ENCODE measurements at places on chromosomes 3 and 15. TPM values are rescaled to one million over a fixed set of nuclear protein-coding genes. Genes with fewer than 3 reads are reported as not detected.

WDR93 gene
- 0.37 TPM for polyA plus RNA-seq

RTP1 gene
- 0.03 TPM for polyA plus RNA-seq

LRRC31 gene
- not detected for polyA plus RNA-seq

AHSG gene
- 0.26 TPM for polyA plus RNA-seq

TUBGCP4 gene
- polyA plus RNA-seq, result 11.9 TPM

PPIB gene
- 702 TPM for polyA plus RNA-seq

CASR gene
- polyA plus RNA-seq, result not detected

TICRR gene
- polyA plus RNA-seq, result 0.16 TPM

DNA sequence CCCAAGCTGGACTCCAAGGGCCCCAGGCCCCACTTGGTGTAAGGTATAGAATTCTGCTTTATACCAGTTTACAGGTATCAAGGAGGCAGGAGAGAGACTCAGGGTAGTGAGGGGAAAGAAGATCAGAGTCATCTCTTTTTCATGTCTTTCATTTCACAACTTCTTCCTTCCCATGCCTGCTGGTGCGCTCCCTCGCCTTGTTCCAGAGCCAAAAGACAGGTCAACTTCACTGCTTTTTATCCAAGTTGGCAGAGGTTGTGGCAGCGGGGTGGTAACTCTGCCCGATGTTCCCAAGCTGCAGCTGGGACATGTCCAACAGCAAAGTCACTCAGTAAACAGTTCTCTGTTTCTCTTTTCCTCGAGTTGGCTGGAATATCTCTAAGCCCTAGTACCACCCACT lies 86.3 kb upstream of the TCF12 start:
- H3K27ac ChIP-seq, result no peak overlapping the region
- DNase-seq, result peak; percentile 77
- no peaks in the 10 kb centered on the region for H3K27me3 ChIP-seq
- H3K36me3 ChIP-seq, result no peaks in the 10 kb centered on the region
- peaks cover 15% of the 10 kb centered on the region for H3K4me1 ChIP-seq

GRCh38 chr15:72796210-72796514 lies 12.6 kb upstream of the ADPGK start:
- no peak overlapping the region for H3K4me3 ChIP-seq
- peaks cover 4% of the 10 kb centered on the region for H3K4me1 ChIP-seq

GRCh38 chr3:48426944-48427629 lies 2.8 kb downstream of the PLXNB1 start:
- no peak overlapping the region for H3K4me3 ChIP-seq
- peak overlapping the region; percentile 76 for H3K27ac ChIP-seq
- peaks cover 19% of the 10 kb centered on the region for H3K4me1 ChIP-seq
- peaks cover 3% of the 10 kb centered on the region for H3K36me3 ChIP-seq

DNA sequence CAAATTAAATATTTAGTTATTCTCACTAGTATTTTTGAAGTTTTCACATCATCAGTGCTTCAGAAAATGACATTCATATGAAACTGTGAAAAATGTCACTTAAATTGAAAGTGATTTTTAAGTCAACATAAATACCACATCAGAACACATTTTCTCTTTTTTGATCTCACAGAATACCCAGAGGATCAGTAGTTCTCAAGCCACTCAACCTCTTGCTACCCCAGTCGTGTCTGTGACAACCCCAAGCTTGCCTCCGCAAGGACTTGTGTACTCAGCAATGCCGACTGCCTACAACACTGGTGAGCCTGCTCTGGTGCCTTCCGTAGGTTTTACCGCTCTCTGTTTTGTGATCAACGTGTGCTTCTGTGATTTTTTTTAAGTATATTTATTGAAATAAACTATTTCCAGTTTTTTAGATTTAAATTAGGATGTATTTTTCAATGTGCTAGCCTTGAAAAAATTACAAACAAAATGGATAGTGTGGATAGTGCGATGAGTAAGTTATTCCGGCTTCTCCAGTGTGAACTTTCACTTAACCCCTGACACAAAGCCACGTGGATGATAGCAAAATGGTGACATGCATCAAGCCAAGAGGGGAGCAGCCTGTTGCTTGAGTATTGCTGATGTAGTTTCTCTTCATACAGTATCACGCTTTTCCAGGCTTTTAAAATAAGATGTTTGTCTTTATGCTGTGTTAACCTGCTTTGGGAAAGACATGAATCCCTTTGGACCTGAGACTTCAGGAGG lies 26.5 kb downstream of the LYSMD4 start:
- H3K27ac ChIP-seq, result no peak overlapping the region
- H3K27me3 ChIP-seq, result no peaks in the 10 kb centered on the region
- peaks cover 33% of the 10 kb centered on the region for H3K4me1 ChIP-seq
- no peak for DNase-seq
- no peak overlapping the region for H3K4me3 ChIP-seq

DNA sequence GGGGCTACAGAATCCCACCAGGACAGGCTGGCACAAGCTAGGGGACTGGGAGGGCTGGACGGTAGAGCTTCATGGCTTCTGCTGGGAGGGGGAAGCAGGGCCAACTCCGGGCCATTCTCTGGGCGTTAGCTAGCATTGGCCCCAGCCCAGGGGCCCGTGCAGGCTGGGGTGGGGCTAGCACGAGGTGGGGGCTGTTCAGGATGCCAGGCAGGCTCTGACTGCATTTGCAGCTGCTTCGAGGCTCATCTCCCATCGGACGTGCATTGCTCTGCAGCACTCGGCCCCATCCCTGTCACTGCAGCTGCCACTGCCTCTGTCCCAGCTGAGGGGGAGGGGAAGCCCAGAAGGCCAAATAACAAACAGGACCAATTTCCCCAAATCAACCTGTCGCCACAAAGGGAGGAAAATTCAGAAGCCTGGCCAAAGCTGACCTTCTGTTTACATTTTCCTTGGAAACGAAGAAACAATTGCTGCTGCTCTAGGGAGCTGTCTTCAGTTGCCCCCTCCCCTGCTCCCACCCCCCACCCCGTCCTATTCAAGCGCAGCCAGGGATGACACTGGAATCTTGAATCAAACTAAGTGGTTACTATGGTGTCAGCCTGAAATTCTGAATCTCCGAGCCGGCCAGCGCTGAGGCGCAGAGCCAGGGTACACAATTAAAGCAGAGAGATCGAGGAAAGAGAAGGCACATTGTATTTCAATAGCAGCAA lies 138.8 kb upstream of the PRR20G start:
- H3K36me3 ChIP-seq, result no peaks in the 10 kb centered on the region
- H3K27ac ChIP-seq, result no peak overlapping the region
- no peak for DNase-seq
- no peak overlapping the region for H3K4me3 ChIP-seq
- H3K27me3 ChIP-seq, result peaks cover 17% of the 10 kb centered on the region

- no peaks in the 10 kb centered on the region for H3K36me3 ChIP-seq
- H3K27ac ChIP-seq, result no peak overlapping the region
- H3K4me3 ChIP-seq, result no peak overlapping the region
- no peak for DNase-seq
- no peaks in the 10 kb centered on the region for H3K4me1 ChIP-seq
Observed at GRCh38 chr3:4948395-4948794, 30.8 kb upstream of the BHLHE40 start.

DNA sequence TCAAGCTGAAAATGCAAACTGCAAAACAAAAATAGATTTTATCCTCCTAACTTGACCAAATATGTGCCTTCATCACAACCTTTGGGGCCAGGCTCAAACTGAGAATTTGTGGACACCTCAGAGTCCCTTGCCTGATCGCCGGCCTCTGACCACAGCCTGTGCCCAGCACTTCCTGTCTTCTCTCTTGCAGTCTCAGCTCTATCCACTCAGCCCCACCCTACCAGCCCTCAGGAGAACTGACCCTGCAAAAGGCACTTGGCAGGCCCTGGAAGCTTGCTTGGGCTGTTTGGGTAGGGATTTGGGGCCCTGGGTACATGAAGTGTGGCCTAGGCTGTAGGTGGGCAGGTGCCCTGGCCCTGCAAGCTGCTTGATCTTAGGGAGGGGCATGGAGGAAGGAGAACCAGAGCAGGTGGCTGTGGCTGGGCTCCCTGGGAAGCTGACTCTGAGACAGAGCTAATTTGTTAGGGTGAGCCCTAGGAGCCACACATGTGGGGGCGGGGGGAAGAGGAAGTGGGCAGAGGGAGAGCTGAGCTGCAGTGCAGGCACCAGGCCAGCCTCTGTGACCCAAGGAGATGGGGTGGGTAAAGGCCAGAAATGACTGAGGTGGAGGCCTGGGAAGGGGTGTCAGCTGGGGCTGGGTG lies 8.6 kb downstream of the CLEC3B start:
- H3K4me1 ChIP-seq, result no peaks in the 10 kb centered on the region
- H3K27me3 ChIP-seq, result no peaks in the 10 kb centered on the region
- no peak overlapping the region for H3K4me3 ChIP-seq

GRCh38 chr3:186067360-186068242 lies 41.3 kb downstream of the ETV5 start:
- no peak overlapping the region for H3K4me3 ChIP-seq
- no peaks in the 10 kb centered on the region for H3K27me3 ChIP-seq
- H3K4me1 ChIP-seq, result peaks cover 24% of the 10 kb centered on the region
- peak overlapping the region; percentile 34 for H3K27ac ChIP-seq

GRCh38 chr3:66037986-66038369 lies 740 bp downstream of the MAGI1 start:
- peak; percentile 31 for DNase-seq
- H3K27me3 ChIP-seq, result no peaks in the 10 kb centered on the region
- H3K27ac ChIP-seq, result peak overlapping the region; percentile 93
- no peaks in the 10 kb centered on the region for H3K36me3 ChIP-seq
- H3K4me3 ChIP-seq, result peak overlapping the region; percentile 91

- peaks cover 11% of the 10 kb centered on the region for H3K4me1 ChIP-seq
- peak within 1 kb of the TSS; percentile 21 for H3K4me3 ChIP-seq
- H3K27me3 ChIP-seq, result no peaks in the 10 kb centered on the region
- H3K36me3 ChIP-seq, result no peaks in the 10 kb centered on the region
- peak; percentile 89 for DNase-seq
Observed at GRCh38 chr3:44861412-44862225, at the start of gene TMEM42. Gene TMEM42 (plus strand): TSS chr3:44861912. CDS start chr3:44861925, 13 bp downstream.

DNA sequence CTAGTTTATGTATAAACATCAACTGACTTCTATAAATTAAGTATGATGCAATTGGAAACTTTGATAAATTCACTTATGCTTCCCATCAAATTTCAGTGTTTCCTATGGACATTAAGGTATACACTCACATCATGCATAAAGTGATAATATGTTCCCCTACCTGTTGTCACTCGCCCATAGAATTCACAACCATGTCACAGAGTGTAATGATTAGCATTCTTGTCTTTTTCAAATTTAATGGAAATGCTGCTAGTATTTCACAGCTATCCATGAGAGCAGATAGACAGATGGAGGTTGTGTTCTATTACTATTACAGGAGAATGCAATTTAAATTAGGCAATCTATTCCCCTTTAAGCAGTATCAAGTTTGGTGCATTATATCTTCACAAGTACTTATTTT lies 984 bp downstream of the PLSCR4 start:
- no peaks in the 10 kb centered on the region for H3K27me3 ChIP-seq
- DNase-seq, result no peak
- peaks cover 20% of the 10 kb centered on the region for H3K4me1 ChIP-seq
- H3K4me3 ChIP-seq, result no peak overlapping the region

- DNase-seq, result no peak
- H3K36me3 ChIP-seq, result no peaks in the 10 kb centered on the region
- no peaks in the 10 kb centered on the region for H3K27me3 ChIP-seq
Observed at GRCh38 chr3:188814581-188814980, 357.2 kb upstream of the TPRG1 start.

DNA sequence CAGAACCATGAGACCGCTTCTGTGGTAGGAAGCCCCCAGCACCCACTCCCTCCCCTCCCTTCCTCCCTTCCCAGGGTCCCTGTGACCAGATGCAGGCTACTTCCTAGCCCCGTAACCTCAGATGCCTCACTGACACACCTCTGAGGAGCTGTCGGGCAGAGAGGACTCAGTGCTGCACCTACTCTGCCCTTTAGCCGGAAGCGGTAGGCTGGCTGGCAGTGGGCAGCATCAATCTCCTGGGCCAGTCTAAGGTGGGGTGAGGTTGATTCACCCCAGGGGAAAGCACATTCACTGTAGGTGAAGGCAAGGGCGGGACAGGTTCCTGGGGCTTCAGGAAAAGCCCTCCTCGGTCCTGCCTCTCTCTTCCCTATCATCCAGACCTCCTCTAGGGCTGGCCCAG lies 19.1 kb downstream of the CSRNP1 start:
- no peaks in the 10 kb centered on the region for H3K36me3 ChIP-seq

DNA sequence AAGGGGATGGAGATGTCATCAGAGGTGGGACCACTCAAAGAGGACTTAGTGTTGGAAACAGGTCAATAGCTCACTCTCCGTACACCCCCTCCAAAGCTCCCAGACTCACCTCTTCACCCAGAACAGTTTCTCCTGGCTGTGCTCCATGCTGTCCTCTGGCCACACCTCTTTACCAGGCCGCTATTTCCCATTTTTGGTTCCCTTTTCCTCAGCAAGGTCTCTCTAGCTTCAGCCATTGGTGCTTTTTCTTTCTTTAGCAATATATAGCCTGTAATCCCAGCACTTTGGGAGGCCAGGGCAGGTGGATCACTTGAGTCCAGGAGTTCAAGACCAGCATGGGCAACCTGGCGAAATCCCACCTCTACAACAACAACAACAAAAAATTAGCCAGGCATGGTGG lies 123.6 kb upstream of the SMAD3 start:
- H3K4me1 ChIP-seq, result no peaks in the 10 kb centered on the region
- no peak for DNase-seq
- no peak overlapping the region for H3K27ac ChIP-seq

GRCh38 chr3:150080058-150080730 lies 109.5 kb upstream of the PFN2 start:
- H3K36me3 ChIP-seq, result no peaks in the 10 kb centered on the region
- DNase-seq, result no peak
- H3K4me3 ChIP-seq, result no peak overlapping the region
- H3K27me3 ChIP-seq, result peaks cover 4% of the 10 kb centered on the region
- no peak overlapping the region for H3K27ac ChIP-seq

- no peak overlapping the region for H3K4me3 ChIP-seq
- no peak for DNase-seq
- no peaks in the 10 kb centered on the region for H3K36me3 ChIP-seq
- no peaks in the 10 kb centered on the region for H3K4me1 ChIP-seq
Observed at GRCh38 chr3:56277236-56277635, 191.0 kb downstream of the ERC2 start.

GRCh38 chr3:132912416-132912753 lies 125.8 kb upstream of the TMEM108 start:
- no peaks in the 10 kb centered on the region for H3K36me3 ChIP-seq
- H3K27ac ChIP-seq, result no peak overlapping the region
- no peak for DNase-seq
- H3K4me3 ChIP-seq, result no peak overlapping the region

DNA sequence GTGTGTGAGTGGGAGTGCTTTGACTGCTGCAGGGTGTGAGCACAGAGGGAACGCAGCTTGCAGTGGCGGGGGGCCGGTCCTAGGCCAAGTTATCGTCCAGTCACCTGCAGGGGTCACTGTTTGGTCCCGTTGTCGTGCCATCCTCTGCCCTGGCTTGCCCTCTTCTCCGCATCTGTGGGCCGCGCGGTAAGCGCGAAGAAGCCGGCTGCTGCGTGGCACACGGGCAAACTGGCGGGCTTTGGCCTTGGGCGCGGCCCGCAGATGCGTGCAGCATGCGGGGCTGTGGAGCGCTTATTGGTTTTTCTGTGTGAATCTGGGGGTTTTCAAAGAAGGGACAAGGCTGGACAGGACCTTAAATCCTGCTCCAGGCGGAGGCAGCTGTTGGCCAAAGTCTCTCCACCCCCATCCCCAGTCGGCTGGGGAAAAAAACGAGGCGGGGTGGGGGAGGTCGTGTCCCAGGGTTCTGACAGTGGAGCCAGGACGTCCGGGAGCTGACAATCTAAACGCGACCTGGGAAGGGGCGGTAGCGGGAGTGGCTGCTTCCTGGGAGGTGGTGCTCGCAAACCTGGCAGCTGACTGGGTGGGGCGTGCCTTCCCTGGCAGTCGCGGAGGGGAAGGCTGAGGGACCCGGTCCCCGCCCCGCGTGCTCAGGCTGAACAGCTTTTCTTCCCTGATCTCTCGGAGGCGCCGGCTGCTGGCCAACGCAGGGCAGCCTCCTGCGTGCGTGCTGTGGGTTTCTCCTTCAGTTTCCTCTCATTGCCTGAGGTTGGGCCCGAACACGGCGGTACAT lies 39.7 kb upstream of the VEPH1 start:
- peaks cover 5% of the 10 kb centered on the region for H3K4me1 ChIP-seq
- no peaks in the 10 kb centered on the region for H3K36me3 ChIP-seq
- H3K27ac ChIP-seq, result no peak overlapping the region
- DNase-seq, result peak; percentile 80
- H3K4me3 ChIP-seq, result peak overlapping the region; percentile 30
- H3K27me3 ChIP-seq, result no peaks in the 10 kb centered on the region
